GM20000 (cell line): ENCODE measurements at places on chromosomes 7 and 10.

DNA sequence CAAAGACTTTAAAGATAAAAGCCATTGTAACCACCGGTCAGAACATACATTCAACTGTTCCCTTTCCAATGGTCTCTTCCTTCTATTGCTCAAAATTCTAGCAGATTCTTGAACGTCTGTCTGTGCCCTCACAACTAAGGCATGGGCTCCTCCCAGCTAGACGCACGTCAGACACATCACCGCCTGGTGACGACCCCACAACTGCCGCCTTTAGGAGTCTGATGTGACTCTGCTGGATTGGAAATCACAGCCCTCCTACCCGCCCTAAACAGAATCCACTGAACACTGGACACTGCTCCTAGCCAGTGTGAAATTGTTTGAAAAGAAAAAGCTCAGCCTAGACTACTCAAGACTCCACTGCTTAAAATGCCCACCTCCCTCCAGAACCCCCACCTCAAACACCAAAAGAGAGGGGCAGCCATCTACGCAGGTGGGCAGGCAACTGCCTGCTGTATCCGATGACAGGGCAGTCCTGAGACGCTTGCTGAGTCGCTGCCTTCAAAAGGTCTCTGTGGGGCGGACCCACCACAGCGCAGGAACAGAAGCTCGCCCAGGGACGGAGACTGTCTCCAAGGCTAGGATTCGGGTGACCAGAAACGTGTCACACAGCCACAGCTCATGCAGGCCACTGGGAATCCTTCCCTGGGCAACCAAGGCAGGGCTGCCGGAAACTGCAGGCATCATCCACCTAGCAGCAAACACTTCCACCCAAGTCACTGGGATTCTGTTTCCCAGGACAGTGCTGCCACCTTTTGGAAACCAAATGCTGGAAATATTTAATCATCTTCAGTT is 34.7 kb downstream of the GSDME start:
- no peak for DNase-seq

DNA sequence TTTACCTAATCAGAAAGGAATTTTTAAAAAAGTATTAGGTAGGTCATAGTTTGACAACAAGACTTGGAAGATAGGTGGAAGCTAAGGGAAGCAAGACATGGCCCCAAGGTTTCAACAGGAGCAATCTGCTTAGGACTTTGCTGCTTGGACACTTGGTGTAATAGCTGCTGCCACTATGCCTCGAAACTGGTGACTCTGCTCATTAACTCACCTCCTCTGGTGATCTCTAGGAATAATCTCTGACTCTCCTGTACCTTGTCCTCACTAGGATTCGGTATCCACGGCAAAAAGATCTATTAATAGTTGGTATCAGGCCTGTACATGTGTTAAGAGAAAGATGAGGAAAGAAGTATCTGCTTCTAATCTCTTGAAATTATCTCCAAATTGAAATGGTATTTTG is 53.1 kb downstream of the PTEN start:
- DNase-seq: no peak

DNA sequence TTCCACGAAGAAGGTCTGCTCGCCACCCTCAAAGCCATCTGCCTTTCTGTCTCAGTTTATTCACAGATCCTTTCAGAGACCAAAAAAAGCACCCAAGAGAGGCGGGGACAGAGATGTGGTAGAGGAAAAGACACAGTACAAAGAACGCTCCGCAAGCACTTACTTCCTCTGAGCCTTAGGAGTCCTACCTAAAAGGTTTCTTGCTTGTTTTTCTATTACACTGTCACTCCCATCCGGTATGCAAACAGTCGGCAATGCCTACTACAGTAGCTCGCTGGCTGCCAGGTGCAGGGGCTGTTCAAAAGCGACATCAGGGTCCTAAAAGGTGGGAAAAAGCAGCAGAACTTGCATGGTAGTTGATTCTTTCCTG is 816 bp downstream of the TECPR1 start:
- peak; percentile 64 for DNase-seq

DNA sequence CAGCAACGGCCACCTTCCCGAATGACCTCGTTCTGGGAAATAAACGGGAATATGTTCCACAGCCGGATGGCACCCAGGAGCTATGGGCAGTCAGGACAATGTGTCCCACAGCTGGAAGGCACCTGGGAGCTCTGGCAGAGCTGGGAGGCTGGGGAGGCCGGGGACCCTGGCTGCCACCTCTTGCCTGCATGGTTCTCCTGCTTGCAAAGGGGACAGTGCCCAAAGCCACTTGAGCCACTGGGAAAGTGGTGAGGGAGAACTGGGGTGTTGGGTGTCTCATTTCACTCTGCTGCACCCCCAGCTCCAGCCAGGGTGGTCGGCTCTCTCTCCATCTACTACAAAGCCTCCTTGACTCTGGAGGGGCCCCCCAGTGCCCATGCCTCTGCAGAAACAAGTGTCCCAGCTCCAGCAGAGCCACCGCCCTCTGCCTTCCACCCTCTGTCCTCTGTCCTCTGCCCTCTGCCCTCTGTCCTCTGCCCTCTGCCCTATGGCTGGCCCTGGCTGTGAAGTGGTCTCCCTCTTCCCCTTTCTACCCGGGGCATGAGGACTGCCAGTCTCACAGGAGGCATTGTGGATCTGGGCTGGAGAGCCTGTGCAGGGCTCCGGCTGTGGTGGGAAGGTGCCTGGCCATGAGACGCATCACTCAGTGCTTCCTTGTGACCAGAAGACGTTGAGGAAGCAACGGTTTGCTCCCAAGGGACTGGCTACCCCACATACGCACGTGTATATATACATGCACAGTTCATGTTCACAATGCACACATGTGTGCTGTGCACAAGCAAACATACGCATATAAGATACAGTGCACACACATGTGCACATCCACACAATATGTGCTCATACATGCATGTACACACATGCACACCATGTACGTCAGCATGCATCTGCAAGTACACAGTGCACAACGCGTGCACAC is 21.5 kb upstream of the INPP5A start:
- DNase-seq: peak; percentile 22

GRCh38 chr7:111987886-111988285 is 218.3 kb downstream of the DOCK4 start:
- DNase-seq: no peak

- no peak for DNase-seq
These were observed 91.1 kb upstream of the SP4 start for GRCh38 chr7:21336743-21337142.

- DNase-seq: no peak
These were observed 22.0 kb upstream of the OPALIN start for GRCh38 chr10:96380821-96381220.

DNA sequence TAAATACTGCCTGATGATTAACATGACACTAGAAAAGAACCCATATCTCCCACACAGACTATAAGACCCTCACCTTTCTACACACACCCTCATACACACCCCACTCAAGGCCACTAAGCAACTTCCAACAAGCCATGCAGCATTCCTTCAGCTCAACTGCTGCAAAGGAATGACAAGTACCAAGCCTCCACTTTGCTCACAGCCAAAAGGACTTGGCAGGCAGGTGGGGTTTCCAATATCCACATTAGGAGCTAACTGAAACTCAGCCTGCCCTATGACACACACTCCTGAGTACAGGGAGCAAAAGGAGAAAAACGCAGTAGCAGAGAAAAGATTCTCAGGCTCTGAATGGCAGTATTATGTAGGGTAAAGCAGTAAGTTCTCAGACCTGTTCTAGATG is 13.4 kb downstream of the USP54 start:
- DNase-seq: no peak

DNA sequence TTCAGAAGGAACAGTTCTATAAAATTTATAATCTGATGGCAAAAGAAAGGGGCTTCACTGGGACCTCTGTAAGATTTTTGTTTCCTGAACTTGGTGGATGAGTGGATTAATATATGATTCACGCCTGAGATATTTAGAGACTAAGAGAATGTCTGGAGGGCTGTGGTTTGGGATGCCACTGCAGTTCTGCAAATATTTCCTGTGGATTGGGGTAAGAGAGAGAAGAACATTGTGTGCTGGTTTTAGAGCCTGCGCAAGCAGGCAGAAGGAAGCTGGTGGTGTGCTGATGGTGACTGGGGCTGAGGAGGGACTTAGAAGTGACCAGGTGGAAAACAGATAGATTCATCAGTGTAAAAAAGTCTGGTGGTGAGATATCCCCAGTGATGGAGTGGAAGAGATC is 87.0 kb downstream of the SUGCT start:
- DNase-seq: no peak

- DNase-seq: no peak
These were observed 124.3 kb upstream of the WNT16 start for GRCh38 chr7:121204537-121204936.

GRCh38 chr7:153396475-153396874 is 636.9 kb downstream of the ACTR3B start:
- no peak for DNase-seq

GRCh38 chr10:75428434-75429158 is 2.8 kb upstream of the LRMDA start:
- no peak for DNase-seq

GRCh38 chr7:25068502-25069213 is 56.4 kb downstream of the CYCS start:
- DNase-seq: no peak

DNA sequence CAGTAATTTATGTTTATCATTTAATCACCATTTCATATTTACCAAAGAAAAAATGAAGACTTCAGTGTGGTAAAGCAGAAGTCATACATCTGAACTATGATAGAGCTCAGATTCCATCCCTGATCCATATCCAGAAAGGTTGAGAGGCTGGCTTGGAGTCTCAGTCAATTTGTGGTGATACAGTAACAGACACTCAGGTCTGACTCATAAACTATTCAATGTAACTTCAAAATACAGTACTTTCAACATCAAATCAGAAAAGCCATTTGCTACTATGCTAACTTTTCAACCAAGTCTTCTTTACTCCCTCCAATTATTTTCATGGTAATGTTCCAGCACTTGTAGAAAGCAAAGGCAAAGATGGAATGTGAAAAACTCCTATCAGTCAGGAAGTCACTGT is 190.4 kb downstream of the HDAC9 start:
- no peak for DNase-seq

DNA sequence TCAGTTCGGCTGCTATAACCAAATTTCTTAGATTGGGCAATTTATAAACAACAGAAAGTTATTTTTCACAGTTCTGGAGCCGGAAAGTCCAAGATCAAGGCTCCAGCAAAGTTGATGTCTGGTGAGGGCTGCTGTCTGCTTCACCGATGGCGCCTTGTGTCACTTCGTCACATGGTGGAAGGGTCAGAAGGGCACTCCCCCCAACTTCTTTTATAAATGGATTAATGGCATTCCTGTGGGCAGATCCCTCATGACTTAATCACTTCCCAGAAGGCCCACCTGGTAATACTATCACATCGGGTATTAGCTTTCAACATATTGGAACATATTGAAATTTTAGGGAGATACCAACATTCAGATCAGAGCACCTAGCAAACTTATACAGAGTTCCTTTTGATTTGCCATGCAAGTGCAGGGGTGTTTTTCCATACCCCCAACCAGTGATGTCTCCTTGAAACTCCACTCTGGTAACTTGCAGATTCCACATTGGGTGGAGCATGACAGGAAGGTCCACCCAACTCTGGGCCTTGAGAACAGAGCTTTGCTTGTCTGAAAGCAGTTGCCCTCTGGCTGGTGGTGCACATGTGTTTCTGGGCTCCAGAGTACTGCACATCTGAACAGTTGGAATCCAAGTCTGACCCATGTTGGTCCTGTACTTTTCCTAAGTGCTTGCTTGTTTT is 85.1 kb upstream of the KMT2E start:
- no peak for DNase-seq

DNA sequence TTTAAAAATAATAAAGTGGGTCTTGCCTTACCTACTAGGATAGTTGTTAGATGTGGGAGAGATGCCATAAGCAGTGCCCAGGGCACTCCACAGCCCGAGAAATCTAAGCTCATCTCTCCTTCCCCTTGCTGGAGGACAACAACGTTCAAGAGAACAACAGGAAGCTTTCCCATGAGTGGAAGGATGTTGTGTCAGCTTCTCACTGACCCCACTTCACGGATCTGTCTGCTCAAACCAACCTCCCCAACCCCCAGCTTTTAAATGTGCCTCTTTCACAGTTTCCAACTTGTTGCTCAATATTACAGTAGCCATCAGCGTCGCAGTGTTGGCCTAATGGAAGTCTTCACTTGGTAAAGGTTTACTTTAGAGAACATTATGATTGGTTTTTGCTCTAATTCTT is 72.1 kb downstream of the PTPRE start:
- DNase-seq: no peak

GRCh38 chr10:103917302-103918052 is 507 bp downstream of the STN1 start:
- DNase-seq: peak; percentile 18

- DNase-seq: no peak
These were observed 9.6 kb upstream of the PYROXD2 start for GRCh38 chr10:98424295-98425254.

- no peak for DNase-seq
These were observed 572.4 kb upstream of the MGMT start for GRCh38 chr10:128894641-128895040.

DNA sequence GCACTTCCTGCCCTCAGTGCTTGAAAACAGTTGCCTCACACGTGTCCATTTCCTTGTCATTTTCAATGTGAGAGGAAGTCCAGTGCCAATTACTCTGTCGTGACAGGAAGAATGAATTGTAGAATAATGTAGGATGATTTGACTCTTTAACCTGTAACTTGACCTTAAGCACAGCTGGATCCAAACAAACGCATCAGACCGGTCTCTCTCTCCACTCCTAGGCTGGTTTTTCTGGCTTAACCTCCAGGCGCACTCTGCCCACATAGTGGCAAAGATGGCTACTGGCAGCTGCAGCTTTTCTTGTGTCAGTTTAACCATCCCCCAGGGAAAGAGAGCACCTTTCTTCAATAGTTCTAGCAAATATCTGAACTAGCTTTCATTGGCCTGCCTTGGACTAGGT is 29.4 kb upstream of the PNLIPRP3 start:
- DNase-seq: no peak

DNA sequence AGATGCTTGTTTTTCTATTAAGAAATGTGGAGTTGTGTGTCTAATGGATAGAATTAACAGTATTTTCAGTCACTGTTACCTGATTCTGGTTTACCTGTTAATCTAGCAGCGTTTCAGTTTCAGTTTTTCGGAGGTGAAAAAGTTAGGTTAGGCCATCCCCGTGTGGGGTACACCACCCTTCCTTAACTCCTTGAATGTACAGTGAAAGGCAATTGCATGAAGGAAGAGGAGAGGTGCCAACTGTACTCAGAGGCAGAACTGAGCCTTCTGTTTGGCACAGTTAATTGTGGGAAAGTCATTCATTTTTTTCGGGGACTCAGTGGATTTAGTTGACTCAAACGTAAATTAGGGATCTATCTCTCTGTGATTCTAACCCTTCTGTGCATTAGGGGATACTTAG is 35.5 kb downstream of the RPA3 start:
- no peak for DNase-seq
